IMR-90 (cell line): ENCODE measurements at places on chromosomes 2 and 18. TPM values are rescaled to one million over a fixed set of nuclear protein-coding genes. Genes with fewer than 3 reads are reported as not detected.

GKN1 gene
- total RNA-seq = not detected in 2 replicates

- no peak for DNase-seq
Measured at GRCh38 chr2:153871231-153872221, at the start of gene GALNT13. TSS of gene GALNT13 (plus strand) at chr2:153871922.

GRCh38 chr18:65124633-65125032 lies 626.2 kb upstream of the CDH7 start:
- DNase-seq = no peak

MAP3K20 gene
- total RNA-seq = 84.4 and 93.0 TPM in 2 replicates

CPO gene
- total RNA-seq = not detected in 2 replicates

DNA sequence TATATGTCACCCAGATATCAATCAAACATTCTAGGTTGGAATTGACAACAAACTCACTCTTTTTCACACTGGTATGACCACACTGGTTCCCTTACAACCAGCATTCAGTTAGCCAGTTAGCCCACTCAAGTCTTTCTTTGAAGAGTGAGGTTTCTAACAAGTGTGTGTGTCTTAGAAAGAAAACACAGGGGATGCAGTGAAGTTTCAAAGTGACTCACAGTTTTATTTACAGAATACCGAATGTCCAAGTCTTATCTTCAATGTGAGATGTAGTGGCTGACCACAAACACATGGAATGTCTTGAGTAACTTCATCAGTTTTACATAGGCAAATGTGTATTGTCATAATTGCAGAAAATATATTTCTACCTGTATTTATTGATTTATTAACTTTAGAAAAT lies 274.7 kb upstream of the HNMT start:
- DNase-seq = no peak

GRCh38 chr2:68737711-68738110 lies 3.1 kb downstream of the ARHGAP25 start:
- DNase-seq = no peak

EPB41L3 gene
- 70.3 and 90.5 TPM in 2 replicates for total RNA-seq

UPP2 gene
- total RNA-seq = not detected in 2 replicates

SCN2A gene
- total RNA-seq = 0.54 and 0.56 TPM in 2 replicates

DNA sequence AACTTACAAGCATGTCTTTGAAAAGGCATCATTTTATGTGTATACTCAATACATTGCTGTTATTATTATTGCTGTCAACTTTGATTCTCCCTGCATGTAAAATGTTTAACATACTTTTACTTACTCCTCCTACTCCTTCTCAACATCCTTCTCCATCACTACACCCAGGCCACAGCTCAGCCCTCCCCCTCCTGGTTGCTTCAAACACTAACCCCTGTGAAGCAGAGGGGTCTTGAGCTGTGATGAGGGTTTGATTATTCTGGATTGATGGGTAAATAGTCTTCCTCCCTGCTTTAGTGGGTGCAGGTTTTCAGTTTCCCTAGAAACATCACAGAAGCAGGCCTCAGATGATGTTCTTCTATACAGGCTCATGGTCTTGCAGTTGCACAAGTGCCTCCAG lies 221.0 kb downstream of the OSR1 start:
- DNase-seq = no peak

GRCh38 chr2:186927185-186927866 lies 78.4 kb upstream of the ZSWIM2 start:
- no peak for DNase-seq
